ENCODE measurements at places on chromosomes 1 and 21.

DNA sequence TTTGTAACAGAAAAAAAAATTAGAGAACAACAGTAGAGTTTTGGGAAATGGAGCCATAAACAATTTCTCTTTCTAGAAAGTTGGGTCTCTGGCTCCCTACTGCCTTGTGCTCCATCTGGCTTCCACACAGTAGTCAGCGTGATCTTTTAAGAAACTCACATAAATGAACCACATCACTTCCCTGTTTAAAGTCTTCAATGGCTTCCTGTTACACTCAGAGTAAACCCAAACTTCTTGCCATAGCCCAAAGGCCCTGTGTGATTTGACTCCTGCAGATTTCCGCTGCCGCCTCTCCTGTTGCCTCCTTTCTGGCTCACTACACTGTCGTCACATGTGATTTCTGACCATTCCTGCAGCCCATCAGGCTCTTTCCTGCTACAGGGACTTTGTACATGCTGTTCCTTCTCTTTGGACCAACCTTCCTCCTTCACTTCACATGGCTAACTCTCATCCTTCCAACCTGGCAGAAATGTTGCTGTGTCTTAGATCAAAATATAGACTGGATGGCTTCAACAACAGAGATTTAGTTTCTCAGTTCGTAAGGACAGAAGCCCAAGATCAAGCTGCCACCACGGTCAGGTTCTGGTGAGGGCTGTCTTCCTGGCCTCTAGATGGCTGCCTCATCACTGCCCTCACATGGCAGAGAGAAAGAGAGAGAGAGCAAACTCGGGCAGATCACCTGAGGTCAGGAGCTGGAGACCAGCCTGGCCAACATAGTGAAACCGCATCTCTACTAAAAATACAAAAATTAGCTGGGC, 34.0 kb downstream of the OPRD1 start:
- DNase-seq = no peak

DNA sequence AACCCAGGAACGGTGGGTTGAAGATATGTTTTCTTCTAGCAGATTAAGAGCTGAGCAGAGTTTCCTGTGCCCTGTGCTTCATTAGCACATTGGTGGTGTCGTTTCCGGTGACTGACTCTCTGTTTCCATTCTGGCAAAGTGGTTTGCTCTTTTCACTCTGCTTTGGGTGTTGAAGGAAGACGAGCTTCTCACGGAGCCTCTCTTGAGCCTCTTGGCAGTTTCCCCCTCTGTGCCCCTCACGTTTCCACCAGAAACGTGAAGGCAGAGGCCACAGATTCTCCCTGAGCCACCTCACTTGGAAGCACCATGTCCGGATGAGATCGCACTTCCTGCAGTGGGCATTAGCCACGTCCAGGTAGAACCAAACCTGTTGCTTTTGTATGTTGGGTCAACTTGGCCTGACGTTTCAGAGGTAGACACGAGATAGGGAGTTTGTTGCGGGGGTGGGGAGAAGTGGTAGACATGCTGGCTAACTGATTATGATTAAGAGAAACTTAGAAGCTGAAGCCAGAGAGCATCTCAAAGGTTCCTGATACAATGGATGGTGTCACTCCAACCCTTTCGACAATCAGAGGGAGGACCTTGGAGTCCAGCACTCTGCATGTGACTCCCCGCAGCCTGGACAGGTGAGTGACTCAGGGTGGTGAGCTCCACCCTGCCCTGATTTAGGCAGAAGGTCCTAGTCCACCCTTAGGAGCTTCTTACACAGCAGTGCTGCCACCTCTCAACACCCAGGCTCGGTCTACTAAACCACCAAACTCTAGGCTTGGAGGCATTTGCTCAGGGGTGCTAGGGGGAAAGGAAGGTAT, at the start of gene LAX1:
LAX1 (plus strand) TSS at position 155 of the 809 bp plus-strand sequence; CDS start at position 538, 383 bp downstream.
- peak; percentile 68 for DNase-seq

DNA sequence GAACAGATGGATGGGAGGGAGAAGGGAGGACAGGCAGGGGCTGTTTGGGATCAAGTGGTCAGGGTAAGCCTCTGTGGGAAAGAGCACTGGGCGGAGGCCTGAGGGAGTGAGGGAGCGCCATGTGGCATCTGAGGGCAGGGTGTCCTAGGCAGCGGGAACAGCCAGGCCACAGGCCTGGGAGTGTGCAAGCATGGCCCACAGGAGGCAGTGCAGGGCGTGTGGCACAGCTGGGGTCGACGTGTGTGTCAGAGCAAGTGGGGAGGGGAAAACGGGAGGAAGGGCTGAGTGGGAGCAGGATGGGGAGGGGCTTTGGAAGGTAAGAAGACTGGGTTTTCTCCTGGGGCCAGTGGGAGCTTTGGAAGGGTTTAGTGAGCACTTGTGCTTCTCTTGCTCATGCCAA, 143.4 kb downstream of the SYF2 start:
- no peak for DNase-seq

DNA sequence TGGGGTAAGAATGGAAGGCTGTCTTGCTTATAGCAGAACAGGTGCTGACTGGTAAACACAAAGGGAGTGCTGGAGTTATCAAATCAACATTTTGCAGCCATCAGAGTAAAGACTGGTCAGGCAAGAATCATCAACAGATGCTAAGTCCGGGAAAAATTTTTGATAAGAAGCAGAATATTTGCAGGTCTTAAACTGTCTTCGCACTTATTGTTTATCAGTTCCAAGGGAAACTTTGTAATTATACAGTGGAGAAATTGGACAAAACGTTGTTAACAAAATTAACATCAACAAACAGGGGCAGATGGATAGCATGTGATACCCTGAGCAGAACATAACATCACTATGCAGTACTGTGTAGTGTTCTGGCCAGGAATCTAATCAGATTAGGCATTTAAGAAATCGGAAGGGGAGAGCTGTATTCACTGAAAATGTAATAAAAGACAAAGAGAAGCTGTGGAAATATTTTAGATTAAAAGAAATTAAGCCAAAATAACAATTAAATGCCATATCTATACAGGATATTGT, 127.1 kb downstream of the DAB1 start:
- no peak for DNase-seq

DNA sequence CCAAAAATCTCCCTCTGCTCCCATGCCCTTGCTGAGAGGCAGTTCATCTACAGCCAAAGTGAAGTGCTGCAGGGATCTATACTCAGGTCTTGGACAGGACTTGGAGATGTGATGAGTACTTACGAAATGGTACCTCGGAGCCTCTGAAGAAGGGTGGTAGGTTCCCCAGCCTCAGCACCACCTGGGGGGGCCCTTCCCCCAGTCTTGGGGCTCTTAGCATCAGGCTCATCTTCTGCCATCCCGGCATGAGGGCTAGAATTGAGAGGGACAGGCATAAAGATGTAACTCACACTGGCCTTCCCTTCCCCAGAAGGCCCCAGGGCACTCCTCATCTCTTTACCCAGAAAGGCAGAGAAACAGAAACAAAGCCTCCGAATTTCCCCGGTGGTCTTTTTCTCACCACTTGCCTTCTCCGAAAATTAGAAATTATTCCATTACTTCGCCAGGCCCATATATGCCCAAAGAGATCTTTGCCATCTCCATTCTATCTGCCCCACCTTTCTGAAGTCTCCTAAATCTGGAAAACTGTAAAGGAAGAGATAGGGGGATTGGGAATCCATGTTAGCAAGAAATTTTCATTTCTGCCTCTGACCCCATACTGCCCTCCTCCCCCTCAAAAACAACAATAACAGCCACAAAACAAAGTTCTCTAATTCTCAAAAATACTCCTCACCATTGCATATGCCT, 827 bp downstream of the RFX5 start:
- DNase-seq = no peak

All from T follicular helper cell (primary cell).